Breast epithelium (tissue), 4 donors: ENCODE measurements at places on chromosomes 2 and 18. TPM values are rescaled to one million over a fixed set of nuclear protein-coding genes. Genes with fewer than 3 reads are reported as not detected.

Gene GALNT13
- total RNA-seq, result 0.44 TPM

Gene ATP6V1C2
- total RNA-seq, result 18.7 TPM

Gene IL36RN
- total RNA-seq, result not detected

Gene SERPINB13
- total RNA-seq, result not detected

Gene TGFA
- total RNA-seq, result 4.9 TPM

Gene C2orf66
- total RNA-seq, result 1.2 TPM

Gene ERFE
- total RNA-seq, result not detected

Gene LTBP1
- 13.3 TPM for total RNA-seq

Gene OSR1
- total RNA-seq, result 40.0 TPM

Gene MEIS1
- total RNA-seq, result 37.9 TPM

Gene CROCC2
- 0.33 TPM for total RNA-seq

Gene CPLX4
- total RNA-seq, result not detected

GRCh38 chr2:138974651-138975050 lies 194.5 kb upstream of the NXPH2 start:
- no peak overlapping the region for H3K4me3 ChIP-seq
- no peak overlapping the region for H3K27ac ChIP-seq
- no peaks in the 10 kb centered on the region for H3K27me3 ChIP-seq
- DNase-seq, result no peak
- H3K4me1 ChIP-seq, result no peaks in the 10 kb centered on the region

DNA sequence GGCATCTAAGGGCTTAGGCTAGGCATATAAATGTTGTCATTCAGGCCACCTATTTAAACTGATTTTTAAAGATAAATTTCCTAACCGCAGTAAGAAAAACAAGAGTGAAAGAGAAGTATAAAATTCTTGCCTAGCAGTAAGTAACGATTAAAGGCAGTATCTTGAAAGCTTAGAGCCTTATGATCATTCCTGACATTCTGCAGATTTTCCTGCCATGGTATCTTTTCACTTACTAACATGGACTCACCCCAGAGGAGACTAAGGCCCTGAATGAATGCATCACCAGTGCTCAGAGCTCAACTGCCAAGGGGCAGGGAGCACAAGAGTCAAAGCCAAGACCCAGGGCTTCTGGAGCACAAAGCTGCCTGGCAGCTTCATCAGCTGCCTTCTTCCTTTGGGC lies 133.1 kb downstream of the GCA start:
- DNase-seq, result no peak
- H3K27ac ChIP-seq, result no peak overlapping the region
- H3K4me1 ChIP-seq, result no peaks in the 10 kb centered on the region
- no peaks in the 10 kb centered on the region for H3K27me3 ChIP-seq
- H3K4me3 ChIP-seq, result no peak overlapping the region
- no peaks in the 10 kb centered on the region for H3K36me3 ChIP-seq

- H3K36me3 ChIP-seq, result no peaks in the 10 kb centered on the region
- no peaks in the 10 kb centered on the region for H3K4me1 ChIP-seq
- no peak overlapping the region for H3K27ac ChIP-seq
- H3K4me3 ChIP-seq, result no peak overlapping the region
Measured at GRCh38 chr2:192570788-192571187, 376.1 kb upstream of the TMEFF2 start.

- no peaks in the 10 kb centered on the region for H3K36me3 ChIP-seq
- no peak overlapping the region for H3K27ac ChIP-seq
- no peak overlapping the region for H3K4me3 ChIP-seq
- DNase-seq, result no peak
- H3K27me3 ChIP-seq, result no peaks in the 10 kb centered on the region
Measured at GRCh38 chr2:74886811-74887210, 52.9 kb downstream of the HK2 start.

DNA sequence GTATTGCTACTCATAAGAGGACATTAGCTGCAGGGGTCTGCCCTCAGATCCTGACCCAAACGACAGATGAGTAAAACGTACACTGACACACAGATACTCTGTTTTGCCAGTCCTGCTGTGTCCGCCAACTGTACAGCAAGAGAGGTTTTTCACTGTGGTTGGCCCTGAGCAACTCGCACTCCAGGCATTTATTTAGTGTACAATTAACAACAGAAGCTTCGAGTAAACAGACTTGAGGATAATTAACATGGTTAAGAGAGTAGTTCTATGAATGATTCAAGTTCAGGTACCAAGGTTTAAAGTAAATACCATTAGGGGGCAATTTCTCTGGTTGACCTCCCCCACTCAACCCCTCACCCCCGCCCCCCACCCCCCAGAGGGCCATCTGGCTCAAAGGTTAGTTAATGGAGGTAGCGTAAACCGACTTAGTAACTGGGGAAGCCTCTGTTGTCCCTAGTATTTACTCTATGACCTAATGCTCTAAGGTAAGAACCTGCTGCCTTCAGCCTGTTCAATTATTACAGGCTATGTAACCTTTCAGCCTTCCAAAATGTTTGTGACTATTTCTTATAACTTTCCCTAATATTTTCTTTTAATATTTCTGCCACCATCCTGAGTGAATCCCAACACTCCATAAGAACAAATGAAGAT lies 103.9 kb upstream of the XIRP2 start:
- H3K36me3 ChIP-seq, result no peaks in the 10 kb centered on the region
- DNase-seq, result no peak
- no peak overlapping the region for H3K27ac ChIP-seq
- H3K4me1 ChIP-seq, result no peaks in the 10 kb centered on the region
- H3K27me3 ChIP-seq, result no peaks in the 10 kb centered on the region

DNA sequence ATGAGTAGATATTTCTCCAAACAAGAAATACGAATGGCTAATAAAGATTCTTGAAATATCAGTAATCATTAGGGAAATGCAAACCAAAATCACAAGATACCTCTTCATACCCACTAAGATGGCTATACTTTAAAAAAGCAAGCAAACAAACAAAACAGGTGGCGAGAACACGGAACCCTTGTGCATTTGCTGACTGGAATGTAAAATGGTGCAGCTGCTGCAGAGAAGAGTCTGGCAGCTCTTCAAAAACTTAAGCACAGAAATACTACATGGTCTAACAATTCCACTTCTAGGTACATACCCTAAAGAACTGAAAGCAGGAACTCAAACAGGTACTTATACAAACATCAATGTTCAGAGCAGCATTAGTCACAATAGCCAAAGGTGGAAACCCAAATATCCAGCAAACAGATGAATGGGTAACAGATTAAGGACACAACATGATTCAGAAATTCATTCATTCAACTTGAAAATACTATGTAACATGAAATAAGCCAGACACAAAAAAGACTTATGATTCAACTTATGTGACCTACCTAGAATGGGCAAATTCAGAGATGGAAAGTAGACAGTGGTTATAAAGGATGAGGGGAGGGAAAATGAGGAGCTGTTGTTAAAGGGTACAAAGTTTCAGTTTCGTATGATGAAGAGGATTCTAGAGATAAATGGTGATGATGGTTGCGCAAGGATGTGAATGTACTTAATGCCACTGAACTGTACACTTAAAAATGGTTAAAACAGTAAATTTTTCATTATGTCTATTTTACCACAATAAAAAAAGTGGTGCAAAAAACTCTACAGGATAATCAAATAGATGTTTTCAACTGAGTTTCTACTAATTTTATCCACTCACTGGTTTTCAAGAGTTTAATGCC lies 26.9 kb upstream of the GPR75 start:
- peaks cover 4% of the 10 kb centered on the region for H3K36me3 ChIP-seq
- H3K27me3 ChIP-seq, result no peaks in the 10 kb centered on the region
- no peaks in the 10 kb centered on the region for H3K4me1 ChIP-seq

DNA sequence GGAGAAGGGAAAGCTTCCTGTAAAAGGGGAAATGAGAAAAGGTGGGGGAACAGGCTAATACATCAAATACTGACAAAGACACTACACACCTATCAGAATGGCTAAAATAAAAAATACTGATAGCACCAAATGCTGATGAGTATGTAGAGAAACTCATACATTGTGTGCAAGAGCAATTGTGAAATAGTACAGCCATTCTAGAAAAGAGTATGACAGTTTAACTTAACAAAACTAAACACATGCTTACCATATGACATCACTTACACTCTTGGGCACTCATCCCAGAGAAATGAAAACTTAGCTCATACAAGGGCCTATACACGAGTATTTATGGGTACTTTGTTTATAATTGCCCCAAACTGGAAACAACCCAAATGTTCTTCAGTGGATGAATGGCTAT lies 53.4 kb downstream of the ZNF638 start:
- no peaks in the 10 kb centered on the region for H3K4me1 ChIP-seq
- H3K27me3 ChIP-seq, result no peaks in the 10 kb centered on the region
- no peak for DNase-seq
- no peaks in the 10 kb centered on the region for H3K36me3 ChIP-seq

DNA sequence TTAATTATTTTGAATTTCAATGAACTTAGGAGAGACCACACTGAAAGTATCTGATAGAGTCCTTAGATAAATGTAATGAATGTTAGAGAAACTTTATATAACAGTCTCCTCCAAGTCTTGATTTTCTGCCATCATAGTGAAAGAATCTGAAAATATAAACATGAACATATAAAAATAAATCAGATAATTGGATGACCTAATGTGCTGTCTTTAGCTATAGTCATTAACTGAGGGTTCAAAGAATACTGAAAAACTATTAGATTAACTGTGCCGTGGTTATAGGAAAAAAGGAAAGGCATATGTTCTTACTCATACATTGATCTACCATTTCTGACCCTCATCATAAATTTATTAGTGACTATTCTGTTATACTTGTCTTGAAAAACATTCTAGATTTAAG lies 47.0 kb upstream of the SPAG16 start:
- H3K27me3 ChIP-seq, result no peaks in the 10 kb centered on the region
- no peak for DNase-seq
- no peak overlapping the region for H3K4me3 ChIP-seq

GRCh38 chr18:34742891-34743341 lies 32.8 kb downstream of the DTNA start:
- no peaks in the 10 kb centered on the region for H3K4me1 ChIP-seq
- H3K27ac ChIP-seq, result no peak overlapping the region
- no peak overlapping the region for H3K4me3 ChIP-seq
- no peaks in the 10 kb centered on the region for H3K27me3 ChIP-seq
- H3K36me3 ChIP-seq, result no peaks in the 10 kb centered on the region
- no peak for DNase-seq

GRCh38 chr2:19346983-19347618 lies 11.3 kb downstream of the OSR1 start:
- H3K4me1 ChIP-seq, result no peaks in the 10 kb centered on the region
- no peaks in the 10 kb centered on the region for H3K27me3 ChIP-seq
- DNase-seq, result no peak
- peak overlapping the region; percentile 67 for H3K4me3 ChIP-seq

- no peaks in the 10 kb centered on the region for H3K36me3 ChIP-seq
- H3K4me1 ChIP-seq, result peaks cover 8% of the 10 kb centered on the region
- no peaks in the 10 kb centered on the region for H3K27me3 ChIP-seq
- no peak overlapping the region for H3K27ac ChIP-seq
Measured at GRCh38 chr18:10030816-10031541, 117.2 kb downstream of the VAPA start.

GRCh38 chr2:72136331-72136730 lies 11.3 kb downstream of the CYP26B1 start:
- no peaks in the 10 kb centered on the region for H3K4me1 ChIP-seq
- no peaks in the 10 kb centered on the region for H3K27me3 ChIP-seq
- no peak for DNase-seq

- H3K27me3 ChIP-seq, result no peaks in the 10 kb centered on the region
- no peak overlapping the region for H3K4me3 ChIP-seq
- H3K27ac ChIP-seq, result no peak overlapping the region
- no peaks in the 10 kb centered on the region for H3K36me3 ChIP-seq
Measured at GRCh38 chr2:122525336-122525735, 769.9 kb downstream of the TSN start.

DNA sequence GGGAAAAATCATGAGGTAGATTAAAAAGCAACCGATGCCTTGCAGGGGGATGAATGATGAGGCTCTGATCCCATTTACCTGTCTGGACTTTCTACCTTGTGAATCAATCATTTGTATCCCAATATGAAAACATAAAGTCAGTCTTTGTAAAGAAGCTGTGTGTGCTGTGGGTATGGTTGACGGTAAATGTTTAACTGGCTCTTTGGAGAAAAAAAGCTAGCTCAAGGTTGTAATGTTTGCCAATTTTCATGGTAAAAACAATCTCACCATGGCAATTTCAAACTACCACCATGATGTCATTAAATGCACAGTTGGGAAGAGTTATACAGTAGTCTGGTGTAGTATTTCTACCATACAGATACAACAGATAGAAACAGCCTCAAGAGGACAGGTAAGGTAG lies 14.6 kb downstream of the TTR start:
- H3K4me1 ChIP-seq, result no peaks in the 10 kb centered on the region
- no peak overlapping the region for H3K27ac ChIP-seq
- no peaks in the 10 kb centered on the region for H3K27me3 ChIP-seq
- no peaks in the 10 kb centered on the region for H3K36me3 ChIP-seq
- no peak for DNase-seq

DNA sequence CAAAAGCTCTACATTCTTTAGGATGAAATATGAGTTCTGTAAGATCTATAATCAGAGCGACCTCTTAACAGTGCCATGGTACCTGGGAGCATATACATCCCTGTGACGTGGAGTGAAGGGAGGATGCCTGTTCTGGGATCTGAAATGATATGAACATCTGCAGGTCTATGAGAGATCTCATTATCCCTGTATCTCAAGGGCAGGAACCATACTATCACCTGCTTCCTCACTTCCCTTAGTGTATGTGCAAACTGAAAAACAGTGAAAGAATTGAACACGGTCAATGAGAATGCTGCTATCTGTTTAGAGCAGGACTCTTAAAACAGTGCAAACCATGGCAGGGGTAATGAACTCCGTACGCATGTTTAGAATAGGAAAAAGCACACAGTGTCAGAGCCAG lies 364.0 kb downstream of the LPIN1 start:
- H3K27ac ChIP-seq, result no peak overlapping the region
- no peaks in the 10 kb centered on the region for H3K4me1 ChIP-seq
- DNase-seq, result no peak
- no peaks in the 10 kb centered on the region for H3K36me3 ChIP-seq

DNA sequence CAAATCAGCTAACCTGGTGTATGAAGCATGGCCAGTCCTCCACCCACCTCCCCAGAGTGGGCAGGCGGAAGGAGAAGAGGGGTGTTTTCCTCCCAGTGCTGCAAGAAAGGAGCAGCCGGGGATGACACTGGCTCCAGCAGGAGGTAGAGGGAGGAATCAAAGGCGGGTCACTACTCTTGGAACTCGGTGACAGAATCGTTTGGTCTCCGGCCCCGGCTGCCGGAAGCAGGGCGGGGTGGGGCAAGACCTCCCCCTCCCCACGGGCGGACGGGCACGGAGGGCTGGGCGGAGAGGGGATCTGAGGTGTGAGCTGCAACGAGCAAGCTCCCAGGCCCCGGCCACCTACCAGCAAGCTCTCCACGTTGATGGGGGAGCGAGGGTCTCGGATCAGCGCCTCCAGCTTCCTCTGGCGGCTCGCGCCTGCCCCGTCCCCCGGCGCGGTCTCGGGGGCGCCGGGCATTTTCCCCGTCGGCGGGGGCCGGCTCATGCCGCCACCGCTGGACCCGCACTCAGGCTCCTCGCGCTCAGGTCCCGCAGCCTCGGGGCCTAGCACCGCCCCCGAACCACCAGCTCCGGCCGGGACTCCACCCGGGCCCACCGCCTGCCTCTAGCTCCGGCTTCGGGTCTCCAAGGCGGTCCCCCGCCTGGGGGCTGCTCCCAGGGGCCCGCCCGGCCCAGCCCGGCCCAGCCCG lies 640 bp downstream of the ROCK2 start:
- peaks cover 6% of the 10 kb centered on the region for H3K4me1 ChIP-seq
- H3K4me3 ChIP-seq, result peak overlapping the region; percentile 83
- no peaks in the 10 kb centered on the region for H3K36me3 ChIP-seq
- peak overlapping the region; percentile 99 for H3K27ac ChIP-seq
- H3K27me3 ChIP-seq, result no peaks in the 10 kb centered on the region
